ENCODE measurements at places on chromosomes 1 and 21.
A peak's percentile ranks its signal among the peaks of the same experiment; 100 is the strongest.

GRCh38 chr1:92585831-92586230 lies 99.1 kb upstream of the GFI1 start:
- DNase-seq: no peak

DNA sequence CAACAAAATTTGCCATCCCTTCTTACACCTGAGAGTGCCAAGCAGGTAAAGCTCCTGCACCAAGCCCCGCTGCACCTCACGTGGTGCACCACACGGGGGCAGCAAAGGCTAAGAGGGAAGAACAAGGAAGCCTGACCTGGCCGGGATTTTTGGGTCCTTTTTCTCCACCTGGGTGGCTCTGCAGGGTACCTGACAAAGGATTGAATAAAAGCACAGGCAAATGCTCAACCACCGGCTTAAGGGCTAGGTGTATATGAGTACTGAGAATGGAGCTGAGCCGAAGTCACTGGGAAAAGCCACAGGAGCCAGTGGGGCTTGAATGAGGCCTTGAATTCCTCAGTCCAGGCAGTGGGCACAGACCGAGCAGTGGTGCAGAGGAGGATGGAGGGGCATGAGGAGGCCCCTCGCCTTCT lies 36.4 kb downstream of the ZNF697 start:
- peak; percentile 67 for DNase-seq

- no peak for DNase-seq
Measured at GRCh38 chr1:228364706-228365213, 41.9 kb downstream of the TRIM11 start.

- no peak for DNase-seq
Measured at GRCh38 chr1:58398714-58399113, 147.8 kb downstream of the OMA1 start.

GRCh38 chr1:210235363-210236053 lies 2.9 kb downstream of the SERTAD4 start:
- no peak for DNase-seq

DNA sequence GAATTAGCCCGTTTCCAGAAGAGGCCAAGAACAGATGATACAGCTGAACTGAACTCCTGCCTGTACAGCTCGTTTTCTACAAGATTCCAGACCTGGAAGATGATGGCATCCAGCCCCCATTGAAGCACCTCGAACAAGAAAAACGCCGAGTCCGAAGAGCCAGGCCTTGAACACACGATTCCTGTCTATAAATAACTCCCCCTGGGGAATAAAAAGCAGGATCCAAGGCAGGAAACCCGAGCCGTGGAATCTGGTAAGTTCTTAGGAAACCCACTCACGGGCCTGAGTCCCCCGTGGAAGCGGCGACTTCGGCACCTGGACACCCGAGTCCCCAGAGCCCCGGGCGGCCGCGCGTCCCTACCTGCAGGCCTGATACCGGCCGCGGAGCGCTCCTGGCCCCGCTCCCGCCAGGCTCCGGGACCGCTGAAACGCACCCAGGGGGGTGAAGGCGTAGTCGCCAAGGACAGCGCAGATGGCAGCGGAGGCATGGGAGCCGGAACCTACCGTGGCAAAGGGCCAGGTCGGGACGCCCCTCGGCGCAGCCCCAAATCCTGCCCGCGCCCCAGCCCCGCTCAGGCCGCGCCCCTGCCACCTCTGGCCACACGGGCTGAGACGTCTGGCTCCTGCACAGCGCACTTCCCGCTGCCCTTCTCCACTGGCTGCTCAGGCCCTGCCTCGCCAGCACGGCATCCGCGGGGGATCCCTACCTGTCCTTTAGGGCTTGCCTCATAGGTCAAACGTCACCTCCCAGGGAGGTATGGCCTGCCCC lies 14.0 kb upstream of the HLCS start:
- no peak for DNase-seq

DNA sequence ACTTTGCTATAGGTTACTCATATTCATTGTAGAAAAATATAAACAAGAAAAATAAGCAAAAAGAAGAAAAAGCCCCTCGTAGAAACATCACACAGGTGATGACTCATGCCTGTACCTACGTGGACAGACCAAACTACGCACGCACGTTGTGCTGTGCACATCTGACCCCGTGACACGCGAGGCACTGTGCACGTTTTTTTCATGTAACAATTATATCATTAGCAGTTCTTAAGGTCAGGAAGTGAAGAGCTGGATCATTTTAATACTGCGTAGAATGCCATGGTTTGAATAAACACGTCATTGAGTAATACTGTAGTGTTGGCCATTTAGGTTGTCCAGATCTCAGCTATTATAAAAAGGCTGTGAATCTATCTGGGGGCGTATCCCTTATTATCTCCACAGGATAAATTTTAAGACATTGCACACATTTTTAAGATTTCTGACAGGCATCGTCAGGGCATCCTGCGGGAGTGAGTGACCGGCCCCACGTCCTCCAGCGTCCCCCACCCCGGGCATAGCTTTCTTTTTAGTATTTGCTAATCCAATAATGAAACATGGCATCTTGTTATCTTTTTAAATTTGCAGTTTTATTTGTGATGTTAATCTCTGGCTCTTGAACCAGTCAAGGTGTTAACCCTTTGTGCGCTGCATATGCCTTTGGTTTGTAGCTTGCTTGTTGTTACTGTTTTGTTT lies 23.4 kb upstream of the ADARB1 start:
- no peak for DNase-seq

GRCh38 chr1:227901239-227901905 lies 46.4 kb downstream of the WNT9A start:
- DNase-seq: no peak

DNA sequence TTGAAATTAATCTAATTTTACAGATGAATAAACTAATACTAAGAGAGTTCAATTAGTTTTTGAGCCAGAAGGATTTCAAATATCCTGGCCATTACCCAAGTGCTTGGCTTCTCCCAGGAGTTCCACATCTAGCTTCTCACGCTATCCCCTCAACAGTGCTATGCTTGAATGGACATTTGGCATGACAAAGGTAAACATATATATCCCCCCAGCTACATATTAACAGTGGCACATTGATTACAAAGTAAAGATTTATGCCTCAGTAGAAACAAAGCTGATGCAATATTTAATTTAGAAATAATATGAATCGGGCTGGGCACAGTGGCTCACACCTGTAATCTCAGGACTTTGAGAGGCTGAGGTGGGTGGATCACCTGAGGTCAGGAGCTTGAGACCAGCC lies 434.6 kb upstream of the PRMT6 start:
- no peak for DNase-seq

- no peak for DNase-seq
Measured at GRCh38 chr1:116139592-116140134, 28.5 kb downstream of the MAB21L3 start.

DNA sequence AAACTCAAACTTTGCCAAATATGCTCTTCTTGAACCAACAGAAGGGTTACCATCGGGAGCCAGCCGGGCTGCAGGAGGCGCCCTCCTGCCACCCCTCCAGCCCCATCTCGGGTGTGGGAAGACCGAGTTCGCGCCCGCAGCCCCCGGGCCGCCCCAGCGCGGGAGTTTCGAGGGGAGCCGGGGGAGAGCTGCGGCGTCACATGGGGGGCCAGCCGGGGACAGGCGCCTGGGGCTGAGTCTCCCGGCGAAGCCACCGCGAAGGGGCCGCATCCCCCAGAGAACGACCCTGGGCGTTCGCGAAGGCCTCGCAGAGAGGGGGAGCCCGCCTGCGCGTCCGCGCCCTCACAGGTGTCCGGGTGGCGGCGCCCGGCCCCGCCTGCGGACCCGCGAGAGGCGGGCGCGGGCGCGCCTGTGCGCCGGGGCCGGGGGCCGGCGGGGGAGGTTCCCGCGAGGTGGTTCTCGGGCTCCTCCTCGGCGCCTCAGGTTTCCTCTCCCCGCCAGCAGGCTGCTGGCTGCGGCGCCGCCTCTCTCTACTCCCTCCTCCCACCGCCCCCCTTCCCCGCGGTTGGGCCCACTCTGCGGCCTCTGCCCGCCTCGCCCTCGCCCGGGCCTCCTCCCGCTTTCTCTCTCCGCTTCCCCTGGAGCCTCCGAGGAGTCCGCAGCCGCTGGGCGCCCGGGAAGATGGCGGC lies at the start of gene RAVER2:
Gene RAVER2 (plus strand): TSS at position 584 of the 689 bp plus-strand sequence. CDS start 98 bp downstream, at position 682.
- peak; percentile 24 for DNase-seq

- DNase-seq: no peak
Measured at GRCh38 chr1:79124756-79125155, 118.2 kb upstream of the ADGRL4 start.

DNA sequence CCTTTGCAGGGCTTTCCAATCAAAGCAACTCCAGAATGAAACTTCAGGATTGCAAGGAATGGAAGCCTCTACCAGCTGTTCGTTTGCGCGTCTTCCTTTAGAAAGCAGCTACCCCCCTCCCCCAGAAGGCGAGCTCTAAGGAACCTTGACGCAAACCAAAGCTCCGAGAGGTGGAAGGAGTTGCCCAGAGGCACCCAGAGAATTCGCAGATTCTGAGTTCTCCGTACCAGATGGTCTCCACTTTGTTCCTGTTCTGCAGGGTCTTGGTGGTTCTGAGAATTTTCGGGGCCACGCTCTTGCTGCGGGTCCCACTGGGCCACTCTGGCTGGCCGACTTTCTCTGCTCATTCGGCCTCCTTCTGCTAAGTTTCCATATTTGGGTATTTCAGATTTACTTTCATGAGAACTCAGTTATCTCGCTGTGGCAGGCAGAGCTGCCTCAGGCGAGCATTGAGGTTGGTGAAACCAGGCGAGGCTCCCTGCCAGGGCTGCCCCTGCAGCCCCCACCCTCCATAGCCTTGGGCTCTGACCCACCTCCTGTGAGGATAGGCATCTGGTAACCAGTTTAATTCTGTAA lies 801 bp downstream of the TRAF5 start:
- DNase-seq: no peak

- DNase-seq: no peak
Measured at GRCh38 chr1:8962812-8963530, 17.3 kb downstream of the CA6 start.

DNA sequence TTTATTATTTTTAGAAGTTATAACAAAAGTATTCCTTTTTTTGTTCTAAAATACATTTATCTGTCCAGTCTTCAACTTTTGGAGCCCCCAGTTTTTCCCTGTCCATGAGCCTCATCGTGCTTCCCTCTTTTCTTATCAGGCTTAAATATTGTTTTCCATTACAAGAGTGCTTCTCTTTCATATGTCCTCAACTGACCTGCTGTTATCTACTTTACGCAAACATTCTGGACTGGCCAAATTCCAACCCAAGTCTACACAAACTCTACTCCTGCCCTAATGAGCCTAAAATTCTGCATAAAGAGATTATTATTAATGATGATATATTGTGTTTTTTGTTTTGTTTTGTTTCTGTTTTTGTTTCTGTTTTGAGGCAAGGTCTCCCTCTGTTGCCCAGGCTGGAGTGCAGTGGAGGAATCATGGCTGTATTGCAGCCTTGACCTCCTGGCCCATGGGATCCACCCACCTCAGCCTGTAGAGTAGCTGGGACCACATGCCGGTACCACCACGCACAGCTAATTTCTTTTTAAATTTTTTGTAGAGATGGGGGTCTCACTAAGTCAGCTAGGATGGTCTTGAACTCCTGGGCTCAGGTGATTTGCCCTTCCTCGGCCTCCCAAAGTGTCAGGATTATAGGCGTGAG lies 318.8 kb upstream of the NEGR1 start:
- DNase-seq: no peak

DNA sequence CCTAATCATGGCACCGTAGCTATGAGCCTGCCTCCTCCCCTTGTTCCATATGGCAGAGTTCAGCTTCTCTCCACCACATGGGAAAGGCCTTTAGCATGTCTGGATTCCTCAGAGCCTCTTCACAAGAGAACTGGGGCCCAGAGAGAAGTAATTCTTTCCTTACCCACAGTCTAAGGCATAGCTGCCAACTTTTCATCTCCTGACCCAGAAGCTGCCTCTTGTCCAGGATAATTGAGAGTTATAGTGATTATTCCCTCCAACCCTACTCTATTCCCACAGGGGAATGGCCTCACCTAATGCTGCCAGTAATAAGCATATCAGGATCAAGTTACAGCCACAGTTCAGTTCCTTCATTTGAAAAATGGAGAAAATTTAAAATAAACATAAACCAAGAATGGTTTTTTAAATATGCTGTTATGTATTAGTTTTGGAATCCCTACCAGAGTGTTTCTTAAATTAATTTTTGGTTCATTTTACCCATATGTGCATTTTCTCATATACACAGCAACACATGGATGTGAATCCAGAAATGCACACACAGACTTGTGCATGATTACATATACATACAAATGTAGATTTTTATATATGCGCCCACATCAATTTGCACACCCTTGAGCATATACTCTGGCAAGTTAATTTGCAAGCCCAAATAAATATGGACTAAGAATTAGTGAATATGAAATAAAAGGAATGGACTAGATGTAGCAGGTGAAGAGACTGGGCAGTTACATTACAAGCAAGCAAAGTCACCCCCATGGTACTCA lies 63.9 kb upstream of the WARS2 start:
- no peak for DNase-seq

DNA sequence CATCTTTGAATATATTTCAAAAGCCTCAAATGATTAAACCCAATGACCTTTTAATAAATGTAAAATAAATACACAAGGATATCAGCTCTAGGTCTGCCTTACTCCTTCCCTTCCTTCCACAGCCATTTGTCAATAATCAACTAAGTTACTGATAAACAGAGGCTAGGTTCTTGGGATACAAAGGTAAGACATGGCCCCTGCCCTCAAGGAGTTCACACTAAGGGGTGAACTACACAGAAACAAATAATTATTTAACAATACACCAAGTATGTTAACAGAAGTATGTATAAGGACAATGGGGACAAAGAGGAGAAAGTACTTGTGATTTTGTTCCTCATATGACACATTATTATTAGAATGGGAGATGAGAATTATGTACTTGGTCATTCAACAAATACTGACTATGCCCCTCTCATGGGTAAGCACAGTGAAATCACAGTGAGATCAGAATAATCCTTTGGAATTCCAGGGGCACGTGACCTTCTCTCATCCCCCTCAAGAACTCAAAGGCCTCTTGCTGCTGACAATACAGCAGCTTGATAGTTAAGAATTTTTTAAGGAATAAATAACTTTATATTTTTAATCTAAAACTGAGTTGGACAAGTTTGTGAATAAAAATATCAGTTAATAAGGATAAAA lies 40.2 kb downstream of the ATP1B1 start:
- DNase-seq: no peak

- no peak for DNase-seq
Measured at GRCh38 chr21:38434913-38435533, 63.3 kb downstream of the ERG start.

DNA sequence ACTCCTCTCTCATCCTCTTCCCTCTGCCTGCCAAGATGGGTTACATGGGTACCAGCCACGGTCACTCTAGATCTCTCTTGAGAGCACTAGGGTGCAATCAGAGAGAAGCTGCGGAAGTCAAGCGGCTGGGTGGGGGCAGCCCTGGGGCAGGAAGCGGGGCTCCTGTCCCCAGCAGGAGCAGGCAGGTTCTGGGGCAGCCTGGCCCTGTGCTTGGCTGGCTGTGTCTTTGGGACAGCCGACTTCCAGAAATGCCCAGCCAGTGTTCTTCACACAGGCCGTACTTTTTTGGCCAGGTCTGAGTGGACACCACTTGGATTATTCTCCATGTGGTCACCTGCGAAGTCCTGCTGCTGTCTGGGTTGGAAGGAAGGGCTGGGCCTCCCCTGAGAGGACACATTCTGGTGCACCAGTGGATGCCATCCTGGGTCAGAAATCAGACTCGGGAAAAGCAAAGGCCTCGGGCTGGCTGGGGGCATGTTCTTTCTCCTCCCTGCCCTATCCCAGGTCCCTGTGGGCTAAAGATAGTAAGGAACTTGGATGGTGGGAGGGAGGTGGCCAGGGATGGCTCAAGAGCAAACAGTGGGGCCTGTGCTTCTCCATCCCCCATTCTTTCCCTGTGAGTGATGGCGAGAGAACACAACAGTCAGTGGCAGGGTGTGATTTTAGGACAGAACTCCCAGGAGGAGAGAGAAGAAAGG lies 93.7 kb downstream of the ITPKB start:
- no peak for DNase-seq

Data from activated CD4-positive, alpha-beta T cell treated with anti-CD3 and anti-CD28 coated beads for 24 hours (primary cell).